ENCODE measurements at places on chromosomes 4 and X.
A peak's percentile ranks its signal among the peaks of the same experiment; 100 is the strongest.

GRCh38 chr4:33751050-33751449, 2493.3 kb downstream of the ARAP2 start:
- DNase-seq: no peak

DNA sequence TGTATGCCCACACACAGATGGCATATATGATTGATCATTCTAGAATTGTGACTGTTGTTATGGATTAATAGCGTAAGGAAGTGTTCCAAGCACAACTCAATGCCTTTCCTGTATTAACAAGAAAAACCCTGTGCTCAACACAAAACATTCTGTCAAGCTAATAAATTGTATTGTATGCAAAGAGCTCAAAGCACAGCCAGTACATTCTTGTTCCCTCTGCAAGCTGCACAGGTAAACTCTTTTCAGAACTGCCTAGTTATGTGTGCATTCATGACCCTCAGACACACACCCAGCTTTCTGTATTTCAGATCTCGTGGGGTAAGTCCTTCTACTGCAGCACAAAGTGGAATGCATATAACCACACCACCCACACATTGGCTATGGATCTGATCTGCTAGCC, 34.3 kb upstream of the BANK1 start:
- DNase-seq: no peak

GRCh38 chr4:160142579-160142978, 1039.7 kb downstream of the RAPGEF2 start:
- DNase-seq: no peak

- DNase-seq: no peak
Observed at GRCh38 chr4:16119981-16120380, 36.2 kb upstream of the PROM1 start.

GRCh38 chrX:119583431-119584059, 9.2 kb downstream of the UBE2A start:
- no peak for DNase-seq

DNA sequence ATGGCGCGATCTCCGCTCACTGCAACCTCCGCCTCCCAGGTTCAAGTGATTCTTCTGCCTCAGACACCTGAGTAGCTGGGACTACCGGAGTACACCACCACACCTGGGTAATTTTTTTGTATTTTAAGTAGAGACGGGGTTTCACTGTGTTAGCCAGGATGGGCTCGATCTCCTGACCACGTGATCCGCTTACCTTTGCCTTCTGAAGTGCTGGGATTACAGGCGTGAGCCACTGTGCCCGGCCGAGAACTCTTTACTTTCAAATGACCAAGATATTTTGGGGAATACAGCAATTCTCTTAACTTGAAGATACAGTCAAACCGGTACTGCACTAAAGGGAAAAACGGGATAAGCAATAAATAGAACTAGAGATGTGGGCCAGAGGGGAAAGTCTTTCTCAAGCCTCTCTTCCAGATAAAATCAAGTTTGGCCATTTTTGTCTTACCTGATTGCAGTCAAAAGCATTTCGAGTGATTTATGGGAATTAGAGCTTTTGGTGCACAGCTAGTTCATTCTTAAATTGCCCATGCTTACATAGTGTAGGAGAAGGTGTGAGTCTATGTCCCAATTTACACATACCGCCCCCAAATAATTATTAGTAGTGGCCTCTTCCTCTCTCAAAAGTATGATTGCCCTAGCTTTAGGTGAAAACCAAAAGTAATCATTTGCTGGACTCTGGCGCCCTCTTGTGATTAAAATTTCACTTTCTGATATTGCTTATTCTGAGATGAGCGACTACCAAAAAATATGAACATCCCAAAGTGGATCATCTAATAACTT, 53.2 kb upstream of the ABCG2 start:
- peak; percentile 31 for DNase-seq

DNA sequence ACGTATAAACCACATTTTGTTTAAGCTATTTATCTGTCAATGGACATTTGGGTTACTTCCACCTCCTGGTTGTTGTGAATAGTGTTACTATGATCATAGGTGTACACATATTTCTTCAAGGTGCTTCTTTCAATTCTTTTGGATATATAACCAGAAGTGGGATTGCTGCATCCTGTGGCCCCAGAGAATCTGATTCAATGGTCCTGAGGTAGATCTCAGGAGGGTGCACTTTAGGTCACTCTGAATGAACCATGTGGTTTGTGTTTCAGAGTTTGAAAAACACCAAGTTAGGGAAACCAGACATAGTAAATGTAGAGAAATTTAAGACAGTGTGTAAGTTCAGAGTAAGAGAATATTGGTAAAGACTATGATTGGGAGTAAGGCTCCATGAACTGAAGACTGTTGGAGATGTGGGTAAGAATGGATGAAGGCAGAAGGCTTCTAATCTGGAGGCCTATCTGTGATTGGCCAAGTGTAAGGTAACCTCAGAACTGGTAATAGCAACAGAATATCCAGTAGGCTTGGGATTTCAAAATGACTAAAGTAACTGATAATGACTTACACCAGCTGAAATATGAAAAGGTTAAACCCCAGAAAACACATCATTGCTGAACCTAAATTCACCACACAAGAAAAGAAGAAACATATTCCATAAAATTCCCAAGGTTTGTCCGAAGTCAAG, 236.9 kb downstream of the CAMK2D start:
- DNase-seq: no peak

DNA sequence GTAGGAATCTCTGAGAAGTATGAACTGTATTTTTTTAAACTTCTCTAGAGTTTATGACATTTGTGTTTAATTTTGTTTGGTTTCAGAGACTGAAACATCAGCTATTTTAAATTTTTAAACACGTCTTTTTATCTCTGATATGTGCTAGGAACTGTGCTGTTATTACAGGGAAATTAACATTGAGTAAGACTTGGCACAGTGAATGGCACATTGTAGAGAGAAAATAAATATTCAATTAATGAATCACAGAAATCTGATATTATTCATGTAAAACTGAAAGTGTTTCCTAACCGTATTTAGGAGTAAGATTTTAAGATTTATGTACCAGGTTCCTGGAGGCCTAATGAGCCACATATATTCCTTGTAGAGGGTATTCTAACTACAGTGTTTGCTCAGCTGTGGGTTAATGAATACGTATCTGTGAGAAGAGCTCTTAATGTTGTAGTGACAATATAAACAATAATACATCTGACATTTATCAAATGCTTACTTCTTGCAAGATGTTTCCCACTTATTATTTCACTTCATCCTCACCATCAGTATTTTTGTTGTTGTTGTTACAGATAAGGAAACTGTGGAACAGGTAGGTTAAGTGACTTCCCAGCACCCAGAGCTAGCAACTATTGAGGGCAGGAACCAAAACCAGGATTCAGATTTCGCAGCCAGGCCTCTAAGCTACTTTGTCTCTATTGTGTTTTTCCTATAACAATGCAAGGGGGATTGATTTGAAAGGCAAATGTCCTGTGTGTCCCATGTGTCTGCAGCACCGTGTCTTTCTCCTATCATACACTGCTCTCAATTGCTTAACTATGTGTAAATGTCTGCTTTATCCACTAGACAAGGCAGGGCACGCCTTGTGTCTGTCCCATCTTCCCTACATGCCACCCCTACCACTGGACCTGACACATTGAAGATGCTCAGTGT, 121.1 kb upstream of the FAM9C start:
- DNase-seq: no peak

DNA sequence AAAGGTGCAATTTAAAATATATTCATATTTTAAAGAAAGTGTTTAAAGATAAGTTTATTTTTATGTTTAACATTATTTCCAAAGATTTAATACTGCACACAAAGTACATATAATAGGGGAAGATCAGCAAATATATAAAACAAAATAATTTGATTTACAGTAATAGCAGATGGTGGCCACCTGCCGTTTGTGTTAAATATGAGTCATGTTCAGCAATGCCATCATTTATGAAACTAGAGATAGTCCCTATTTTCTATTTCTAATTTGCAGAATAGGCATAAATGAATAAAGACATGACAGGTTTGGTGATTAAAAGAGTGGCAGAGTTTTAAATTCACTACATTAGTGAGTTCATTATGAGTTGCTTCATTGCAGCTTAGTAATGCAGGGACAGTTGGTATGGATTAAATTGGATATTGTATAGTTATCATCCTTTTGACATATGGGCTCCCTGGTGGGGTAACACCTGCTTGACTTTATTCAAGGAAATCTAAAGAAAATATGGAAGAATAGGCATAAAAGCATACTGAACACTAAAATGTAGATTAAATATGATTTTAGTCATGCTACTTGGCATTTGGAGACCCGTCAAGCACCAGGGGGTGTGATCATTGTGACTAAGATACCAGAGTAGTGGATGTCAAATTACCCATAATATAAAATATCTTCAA, 78.8 kb upstream of the BANK1 start:
- DNase-seq: no peak

- no peak for DNase-seq
Observed at GRCh38 chr4:102525504-102525903, 24.3 kb downstream of the NFKB1 start.

All from GM04504 (cell line).